ENCODE measurements at places on chromosomes 12 and 14.

DNA sequence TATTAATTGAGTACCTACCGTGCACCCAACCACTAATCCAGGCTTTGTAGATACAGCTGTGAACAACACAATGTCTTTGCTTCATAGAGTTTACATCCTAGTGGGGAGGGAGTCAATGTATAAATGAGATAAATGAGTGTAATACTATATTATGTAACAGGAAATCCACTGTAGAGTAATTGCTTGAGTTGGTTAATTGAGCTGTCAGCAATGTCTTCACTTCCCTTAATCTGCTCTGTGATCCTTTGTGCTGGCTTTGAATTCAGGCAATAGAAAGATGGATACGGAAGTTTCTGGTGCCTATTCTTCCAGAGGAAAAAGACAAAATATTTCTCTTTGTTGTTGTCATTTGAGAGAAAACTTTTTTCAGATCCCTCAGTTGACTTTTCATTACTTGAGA is 104.0 kb upstream of the SLC16A7 start:
- DNase-seq, result no peak

DNA sequence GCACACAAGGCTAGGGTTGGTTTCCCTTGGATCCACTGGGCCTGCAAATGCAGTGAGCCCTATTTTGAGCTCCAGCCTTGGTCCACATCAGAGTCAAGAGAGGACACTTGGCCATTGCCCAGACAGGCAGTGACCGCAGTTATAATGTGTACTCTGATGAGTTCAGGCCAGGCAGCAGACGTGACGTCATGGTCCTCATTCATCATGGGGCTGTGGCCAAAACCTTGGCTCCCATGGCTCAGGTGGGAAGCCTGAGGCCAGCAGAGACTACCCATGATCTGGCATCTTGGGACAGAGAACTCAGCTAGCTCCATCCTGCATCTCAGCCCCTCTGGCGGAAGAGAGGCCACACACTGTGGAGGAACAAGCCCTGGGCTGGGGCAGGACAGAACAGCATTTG is 16.4 kb downstream of the TMEM63C start:
- no peak for DNase-seq

- DNase-seq, result no peak
Measured at GRCh38 chr14:78302841-78303240, 132.7 kb downstream of the NRXN3 start.

- DNase-seq, result no peak
Measured at GRCh38 chr12:130487636-130488357, 150.1 kb downstream of the PIWIL1 start.

- no peak for DNase-seq
Measured at GRCh38 chr14:26319139-26319864, 278.5 kb downstream of the NOVA1 start.

GRCh38 chr14:71714225-71714624 is 218.0 kb upstream of the RGS6 start:
- no peak for DNase-seq

DNA sequence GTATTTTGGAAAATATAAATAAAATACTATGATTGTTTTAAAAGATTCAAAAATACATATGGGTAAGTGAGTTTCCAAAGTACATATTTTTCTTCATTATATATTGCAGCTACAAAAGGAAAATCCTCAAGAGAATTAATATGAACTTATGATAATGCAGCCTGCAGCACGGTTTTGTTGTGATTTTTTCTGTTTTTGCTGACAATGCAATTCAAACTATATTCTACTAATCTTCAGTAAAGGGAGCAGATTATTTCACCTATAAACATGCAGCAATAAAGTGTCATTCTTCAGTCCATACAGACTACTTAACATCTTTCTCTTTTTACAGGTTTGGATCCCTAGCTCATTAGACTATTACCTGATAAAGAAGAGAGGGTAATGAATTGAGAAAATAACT is 582.1 kb upstream of the MGAT4C start:
- no peak for DNase-seq

GRCh38 chr12:52600071-52600470 is 1.2 kb downstream of the KRT72 start:
- no peak for DNase-seq

DNA sequence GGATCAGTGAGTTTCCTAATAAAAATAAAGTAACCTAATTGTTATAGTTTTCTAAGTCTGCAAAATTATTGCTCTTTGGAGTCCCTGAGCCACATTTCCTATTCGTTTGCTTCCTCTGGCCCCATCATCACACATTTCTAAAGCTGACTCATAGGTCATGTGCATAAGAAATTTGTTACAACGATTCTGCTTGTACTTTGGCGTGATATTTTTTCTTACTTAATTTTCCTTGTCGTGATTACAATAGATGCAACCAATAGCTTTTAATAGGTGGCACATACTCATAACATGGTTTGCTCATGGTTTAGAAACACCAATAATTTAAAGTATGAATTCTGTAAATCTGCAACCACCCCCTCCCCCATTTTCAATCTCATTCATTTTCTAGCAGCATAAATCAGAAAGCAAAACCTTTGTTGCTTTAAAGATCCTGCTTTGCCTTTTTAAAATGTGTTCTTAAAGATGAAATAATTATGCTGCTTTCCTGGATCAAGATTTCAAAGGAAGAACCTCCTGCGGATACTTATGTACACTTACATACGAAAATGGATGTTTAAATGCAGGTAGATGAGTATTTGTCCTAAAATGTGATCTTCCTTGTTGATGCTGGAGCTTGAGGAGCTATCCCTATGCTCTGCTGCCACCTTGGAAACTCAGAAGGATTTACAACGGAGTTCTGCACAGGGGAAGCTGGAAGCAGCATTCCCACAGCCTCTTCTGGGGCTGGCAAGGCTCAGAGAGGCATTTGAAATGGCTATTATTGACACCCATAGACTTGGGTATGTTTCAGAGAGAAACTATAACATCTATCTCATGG is 1.7 kb upstream of the FLRT2 start:
- no peak for DNase-seq

- DNase-seq, result no peak
Measured at GRCh38 chr14:33734387-33734786, 216.5 kb downstream of the EGLN3 start.

DNA sequence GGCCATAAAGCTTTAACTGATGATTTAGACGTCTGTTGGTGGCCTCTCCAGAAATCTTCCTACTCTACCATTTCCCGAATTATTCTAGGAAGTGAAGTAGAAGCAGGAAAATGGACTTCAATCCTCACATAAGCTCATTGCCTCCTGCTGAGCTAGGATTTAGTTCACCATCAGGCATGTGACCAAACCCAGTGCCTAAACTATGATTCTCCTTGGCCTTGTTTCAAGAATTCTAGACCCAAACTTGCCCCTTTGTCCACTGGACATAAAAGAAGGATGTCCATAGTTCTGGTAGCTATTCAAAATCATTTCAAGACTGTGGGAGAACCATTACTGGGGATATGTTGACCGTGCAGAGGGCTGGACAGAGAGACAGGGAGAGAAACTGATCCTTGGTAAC is 105.8 kb downstream of the C12orf50 start:
- no peak for DNase-seq

DNA sequence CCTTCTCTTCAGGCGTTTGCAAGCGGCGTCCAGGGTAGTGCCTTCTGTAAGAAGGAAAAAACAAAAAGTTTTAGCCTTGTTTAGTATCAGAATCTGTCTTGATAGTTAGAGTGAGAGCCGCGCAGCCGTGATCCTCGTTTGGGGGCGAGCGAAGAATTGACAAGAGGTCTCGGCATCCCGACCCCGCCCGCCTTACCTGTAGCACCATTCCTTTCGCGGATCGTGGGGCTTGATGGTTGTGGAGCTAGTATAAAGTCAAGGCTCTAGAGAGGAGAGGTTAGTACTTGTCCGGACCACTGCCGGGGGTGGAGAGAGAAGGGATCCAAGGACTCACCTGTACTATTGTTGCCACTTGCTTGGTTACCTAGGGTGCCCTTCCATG is 494 bp downstream of the TMTC3 start:
- no peak for DNase-seq

All from GM13976 (cell line).